NCI-H1048 (cell line): ENCODE measurements at places on chromosomes 11 and 22.
A peak's percentile ranks its signal among the peaks of the same experiment; 100 is the strongest.

DNA sequence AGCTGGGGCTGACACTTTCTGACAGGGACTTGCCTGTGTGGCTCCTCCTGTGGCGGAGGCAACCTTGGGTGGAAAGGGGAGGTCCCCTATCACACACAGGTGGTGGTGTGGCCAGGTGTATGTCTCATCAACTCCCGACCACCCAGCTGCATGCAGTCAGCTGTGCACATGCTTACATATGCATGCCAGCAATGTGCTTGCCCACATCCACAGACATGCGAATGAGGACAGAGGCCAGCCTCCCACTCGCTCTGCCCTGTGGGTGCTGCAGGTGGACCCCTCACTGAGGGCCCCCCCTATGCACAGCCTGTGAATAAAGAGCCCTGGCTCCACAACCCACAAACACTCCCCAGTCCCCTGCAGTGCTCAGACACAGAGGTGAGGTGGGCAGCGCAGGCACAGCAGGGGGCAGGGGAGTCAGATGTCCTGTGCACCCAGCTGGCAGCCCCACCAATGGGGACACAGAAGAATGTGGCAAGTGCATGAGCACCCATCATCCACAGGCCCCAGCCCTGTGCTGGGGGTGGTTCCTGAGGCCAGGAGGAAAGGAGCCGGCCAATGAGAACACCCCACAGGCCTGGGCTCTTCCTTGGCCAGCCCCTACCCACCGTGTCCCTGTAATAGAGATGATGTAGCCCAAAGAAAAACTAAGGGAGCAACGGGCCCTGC, 9.5 kb downstream of the GNB1L start:
- no peak for DNase-seq

DNA sequence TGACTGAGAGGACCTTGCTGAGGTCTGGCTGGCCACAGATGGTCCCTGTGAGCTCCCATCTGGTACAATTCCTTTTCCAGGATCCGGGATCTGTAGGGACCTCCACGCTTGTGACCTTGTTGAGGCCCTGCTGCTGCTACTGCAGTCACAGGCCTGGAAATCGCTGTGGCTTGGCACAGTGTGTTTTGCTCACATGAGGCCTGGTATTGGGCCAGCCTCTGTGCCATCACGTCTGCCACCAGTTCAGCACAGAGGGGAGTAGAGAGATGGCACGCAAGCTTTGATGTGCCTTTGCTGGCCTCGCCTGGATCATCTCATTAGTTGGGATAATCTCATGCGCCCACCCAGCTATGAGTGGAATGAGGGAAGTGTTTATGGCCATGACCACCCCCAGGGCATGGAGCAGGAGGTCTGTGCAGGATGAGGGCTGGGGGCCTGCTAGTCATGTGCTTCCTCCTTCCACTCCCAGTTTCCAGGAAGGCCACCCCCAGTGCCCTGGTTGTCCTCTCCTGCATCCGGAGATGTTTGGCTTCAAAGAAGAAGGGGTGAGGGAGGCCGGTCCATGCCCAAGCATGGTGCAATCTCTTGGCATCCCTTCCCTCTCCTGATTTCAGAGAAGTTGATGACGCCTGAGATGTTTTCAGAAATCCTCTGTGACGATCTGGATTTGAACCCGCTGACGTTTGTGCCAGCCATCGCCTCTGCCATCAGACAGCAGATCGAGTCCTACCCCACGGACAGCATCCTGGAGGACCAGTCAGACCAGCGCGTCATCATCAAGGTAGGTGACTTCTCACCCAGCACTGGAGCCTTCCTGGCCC, 22.4 kb downstream of the DERL3 start:
- DNase-seq, result no peak

GRCh38 chr11:134752526-134752925, 340.5 kb upstream of the B3GAT1 start:
- no peak for DNase-seq

- no peak for DNase-seq
Observed at GRCh38 chr22:41831383-41831782, 1.5 kb upstream of the SREBF2 start.

DNA sequence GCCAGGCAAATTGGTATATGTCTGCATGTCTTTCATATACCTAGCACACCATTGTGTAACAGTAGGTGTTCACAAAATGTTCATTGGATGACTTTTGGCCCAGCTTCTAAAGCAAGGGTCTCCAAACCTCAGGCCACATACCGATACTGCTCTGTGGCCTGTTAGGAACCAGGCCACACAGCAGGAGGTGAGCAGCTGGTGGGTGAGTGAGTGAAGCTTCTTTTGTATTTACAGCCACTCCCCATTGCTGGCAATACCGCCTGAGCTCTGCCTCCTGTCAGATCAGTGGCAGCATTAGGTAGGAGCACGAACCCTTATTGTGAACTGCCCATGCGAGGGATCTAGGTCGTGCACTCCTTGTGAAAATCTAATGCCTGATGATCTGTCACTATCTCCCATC, 836.6 kb downstream of the NTM start:
- DNase-seq, result no peak

GRCh38 chr11:67372993-67373647, at the start of gene CLCF1:
Gene CLCF1 (minus strand): TSS chr11:67373598. CDS start chr11:67373539, 59 bp downstream.
- DNase-seq, result no peak

GRCh38 chr22:39496131-39496838, 5.8 kb upstream of the MIEF1 start:
- DNase-seq, result peak; percentile 40

- DNase-seq, result no peak
Observed at GRCh38 chr11:133955081-133955891, 1.5 kb downstream of the IGSF9B start.

GRCh38 chr11:27124514-27125264, 84.1 kb downstream of the BBOX1 start:
- no peak for DNase-seq

GRCh38 chr11:128187835-128188234, 399.5 kb downstream of the ETS1 start:
- no peak for DNase-seq

- DNase-seq, result no peak
Observed at GRCh38 chr22:31937341-31937740, 7.0 kb upstream of the YWHAH start.

GRCh38 chr11:92667486-92668152, 301.8 kb upstream of the MTNR1B start:
- DNase-seq, result no peak

- no peak for DNase-seq
Observed at GRCh38 chr22:42929838-42930155, 72.7 kb upstream of the ARFGAP3 start.

DNA sequence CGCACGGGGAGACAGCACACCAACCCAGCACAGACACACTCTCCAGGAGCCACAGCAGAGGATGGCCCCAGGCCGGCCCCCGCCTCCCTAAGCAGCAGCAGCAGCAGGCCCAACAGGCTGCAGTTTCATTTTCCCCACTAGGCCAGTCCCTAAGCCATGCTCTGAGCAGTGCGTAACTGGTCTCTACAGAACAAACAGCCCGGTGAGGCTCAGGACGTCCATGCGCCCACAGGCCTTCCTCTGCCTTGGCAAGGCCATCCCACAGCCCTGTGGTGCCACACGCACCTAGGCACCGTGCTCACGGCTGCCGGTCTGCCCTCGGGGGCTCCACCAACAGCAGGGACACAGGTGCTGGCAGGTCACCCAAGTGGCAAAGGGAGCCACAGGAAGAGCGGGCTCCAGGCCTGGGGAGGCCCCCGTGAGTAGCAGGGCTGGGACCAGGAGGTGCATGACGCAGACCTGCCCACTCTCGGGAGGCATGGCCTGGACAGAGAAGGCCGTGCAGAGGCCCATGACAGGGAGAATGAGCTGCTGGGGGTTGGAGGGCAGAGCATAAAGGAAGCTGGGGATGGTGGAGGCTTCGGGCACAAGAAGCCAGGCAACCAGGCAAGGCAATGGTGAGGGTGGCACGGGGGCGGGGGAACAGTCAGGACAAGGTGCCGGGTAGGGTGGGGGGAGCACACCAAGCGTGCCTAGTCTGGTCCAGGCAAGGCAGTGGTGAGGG, 1.4 kb upstream of the MOB2 start:
- no peak for DNase-seq

DNA sequence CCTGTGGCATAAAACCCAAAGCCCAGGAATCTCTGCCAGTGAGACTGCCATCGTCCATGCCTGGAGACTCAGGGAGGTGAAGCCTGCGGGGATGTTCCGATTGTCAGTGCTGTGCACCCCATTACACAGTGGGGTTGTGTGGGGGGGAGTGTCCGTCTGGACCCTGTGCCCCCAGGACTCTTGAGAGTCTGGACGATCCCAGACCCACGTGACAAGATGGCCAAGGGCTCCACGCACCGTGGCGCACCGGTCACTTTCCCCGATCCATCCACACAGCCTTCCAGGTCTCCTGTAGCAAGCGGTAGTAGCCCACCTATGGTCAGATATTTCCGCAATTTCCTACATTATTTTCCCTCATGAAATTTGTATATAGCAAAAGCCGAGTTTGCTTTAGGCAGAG, 20.9 kb upstream of the NRGN start:
- DNase-seq, result no peak

GRCh38 chr11:80327956-80328614, 887.3 kb upstream of the TENM4 start:
- DNase-seq, result no peak

DNA sequence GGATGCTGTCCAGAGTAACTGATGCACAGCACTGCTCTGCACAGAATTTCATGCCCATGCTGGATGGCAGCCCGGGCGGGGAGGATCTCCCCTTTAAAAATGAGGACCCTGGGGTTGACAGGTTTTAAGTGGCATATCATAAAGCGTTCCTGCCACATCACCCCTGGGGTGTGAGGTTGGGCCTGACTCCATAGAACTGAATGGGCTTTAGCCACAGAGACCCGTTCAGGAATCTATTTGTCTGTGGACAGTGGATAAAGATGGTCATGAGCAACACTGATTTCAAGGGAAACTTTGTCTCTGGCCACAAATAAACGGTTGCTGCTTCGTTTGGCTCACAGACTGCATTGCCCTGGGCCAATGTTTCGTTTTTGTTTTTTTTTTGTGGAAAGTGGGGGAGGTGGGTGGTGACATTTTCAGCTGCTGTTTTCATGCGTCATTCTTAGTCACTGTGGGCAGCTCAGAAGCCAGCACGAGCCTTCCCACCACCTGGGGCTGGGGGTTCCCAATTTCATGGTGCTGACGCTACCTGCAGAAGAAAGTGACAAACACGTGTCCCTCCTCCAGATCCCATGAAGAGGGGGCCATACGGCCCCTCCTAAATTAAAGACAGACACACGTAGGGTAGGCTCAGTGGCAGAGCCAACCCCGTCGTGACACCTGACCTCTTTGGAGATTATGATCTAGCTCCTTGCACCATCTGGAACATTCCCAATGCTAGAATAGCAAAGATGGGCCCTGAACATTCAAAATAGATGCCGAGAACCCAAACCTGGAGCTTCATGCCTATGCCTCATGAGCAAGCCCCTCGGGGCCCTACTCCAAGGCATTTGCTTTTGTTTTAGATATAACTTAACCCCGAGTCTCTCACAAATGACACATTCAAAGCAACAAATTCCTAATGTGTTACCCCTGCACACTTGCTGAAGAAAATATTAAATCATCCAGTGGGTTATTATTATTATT, 54.8 kb upstream of the PHF21B start:
- no peak for DNase-seq

- DNase-seq, result no peak
Observed at GRCh38 chr11:59801981-59802638, 8.5 kb downstream of the MRPL16 start.

GRCh38 chr11:115919341-115920091, 415.3 kb upstream of the CADM1 start:
- DNase-seq, result no peak

- no peak for DNase-seq
Observed at GRCh38 chr11:110272919-110273318, 23.5 kb downstream of the RDX start.

DNA sequence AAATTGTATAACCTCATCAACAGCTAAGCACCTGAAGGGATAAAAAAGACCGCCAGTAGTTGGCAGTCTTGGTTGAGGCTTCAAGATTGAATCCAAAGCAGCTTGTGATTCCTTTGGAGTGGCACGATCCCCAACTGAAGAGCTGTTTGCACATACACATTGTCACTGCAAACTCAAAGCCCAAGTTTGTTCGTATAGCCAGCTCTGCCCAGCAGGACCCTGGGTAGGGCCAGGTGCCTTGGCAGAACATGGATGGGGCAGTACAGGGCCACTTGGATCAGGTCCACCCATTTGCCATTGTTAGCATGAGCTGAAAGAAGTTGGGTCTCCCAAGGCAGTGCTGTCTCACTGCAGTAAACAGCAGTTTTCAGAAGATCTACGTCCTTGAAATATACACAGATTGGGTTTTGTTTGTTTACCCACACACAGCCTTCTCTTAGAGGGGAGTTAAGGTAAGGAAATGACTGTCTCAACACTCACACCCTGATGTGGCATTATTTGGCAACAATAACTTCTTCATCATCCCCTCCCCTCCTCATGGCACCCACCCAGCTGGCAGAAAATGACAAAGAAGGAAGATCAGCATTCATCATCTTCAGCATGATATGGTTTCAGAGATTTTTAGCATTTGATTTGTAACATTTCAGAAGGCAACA, 132.9 kb downstream of the COMMD9 start:
- DNase-seq, result no peak

DNA sequence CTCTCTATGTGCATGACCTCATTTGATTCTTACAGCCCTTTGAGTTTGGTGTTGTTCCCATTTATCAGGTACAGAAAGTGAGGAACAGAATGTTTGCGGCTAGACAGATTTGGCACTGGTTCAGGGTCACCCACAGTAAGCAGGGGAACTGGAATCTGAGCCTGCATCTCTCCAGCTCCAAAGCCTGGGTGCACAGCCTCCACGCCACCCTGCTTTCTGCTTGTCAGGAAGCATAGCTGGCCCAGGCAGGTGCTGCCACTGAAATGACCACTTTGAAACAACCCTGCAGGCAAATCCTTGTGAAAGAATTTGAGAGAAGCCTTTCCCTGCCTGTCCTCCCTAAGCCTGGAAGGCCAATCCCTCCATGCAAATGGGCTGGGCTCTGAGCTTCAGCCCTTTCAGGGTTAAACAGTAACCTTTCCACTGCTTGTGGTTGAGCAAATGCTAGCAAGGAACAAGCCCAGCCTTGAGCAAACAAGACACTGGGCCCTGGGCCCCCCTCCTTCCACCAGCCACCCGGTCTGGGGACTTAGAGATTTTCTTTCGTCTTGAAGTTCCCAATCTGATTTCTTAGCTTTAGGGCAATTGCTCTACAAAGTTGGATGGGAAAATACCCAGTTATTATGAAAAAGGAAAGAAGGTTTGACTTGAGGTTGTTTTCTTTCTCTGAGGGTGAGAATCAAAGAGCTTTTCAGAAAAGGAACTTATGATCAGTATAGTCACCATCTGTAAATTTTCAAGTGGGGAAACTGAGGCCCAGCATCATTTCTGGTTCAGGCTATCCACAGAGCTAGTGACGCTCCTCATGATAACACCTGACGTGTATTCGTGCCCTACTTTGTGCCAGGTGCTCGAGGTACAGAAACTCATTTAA, 19.4 kb downstream of the EHF start:
- peak; percentile 28 for DNase-seq

- no peak for DNase-seq
Observed at GRCh38 chr11:126718276-126718675, 282.3 kb downstream of the KIRREL3 start.
